ENCODE measurements at places on chromosomes 11 and 22.
A peak's percentile ranks its signal among the peaks of the same experiment; 100 is the strongest.

GRCh38 chr11:12690663-12691062 is 16.4 kb downstream of the TEAD1 start:
- DNase-seq: no peak

GRCh38 chr11:60842668-60843600 is 1.0 kb downstream of the CCDC86 start:
- DNase-seq: no peak

DNA sequence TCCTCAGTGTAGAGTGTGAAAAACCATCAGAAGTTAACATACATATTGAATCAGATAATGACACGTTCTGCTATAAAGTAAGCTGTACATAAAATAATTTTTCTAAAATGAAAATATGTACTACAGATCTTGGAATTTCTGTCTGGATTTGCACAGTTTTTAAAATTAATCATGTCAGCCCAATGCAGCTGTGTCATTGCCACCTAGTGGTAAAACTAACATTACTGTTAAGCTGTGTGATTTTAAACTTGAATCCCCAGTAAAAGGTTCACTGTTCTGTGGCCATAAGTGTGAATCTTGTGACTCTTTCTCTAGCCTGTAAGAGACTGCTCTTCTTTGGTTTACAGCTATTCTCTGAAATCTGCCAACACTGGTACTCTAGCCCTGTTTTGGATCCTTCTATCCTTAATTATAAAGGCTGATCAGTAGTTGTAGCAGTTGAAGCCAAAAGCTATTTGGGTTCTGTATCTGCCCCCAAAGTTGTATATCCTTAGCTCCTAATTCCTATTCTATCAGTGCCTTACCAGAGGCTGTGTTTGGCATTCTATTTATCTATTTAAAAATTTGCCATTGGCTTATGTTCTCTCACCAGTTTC is 4.0 kb downstream of the JRKL start:
- no peak for DNase-seq

GRCh38 chr11:122486793-122487495 is 168.6 kb upstream of the UBASH3B start:
- no peak for DNase-seq

GRCh38 chr22:49642331-49642730 is 185.3 kb downstream of the BRD1 start:
- DNase-seq: no peak

GRCh38 chr11:126419801-126420697 is 64.6 kb downstream of the ST3GAL4 start:
- DNase-seq: no peak

DNA sequence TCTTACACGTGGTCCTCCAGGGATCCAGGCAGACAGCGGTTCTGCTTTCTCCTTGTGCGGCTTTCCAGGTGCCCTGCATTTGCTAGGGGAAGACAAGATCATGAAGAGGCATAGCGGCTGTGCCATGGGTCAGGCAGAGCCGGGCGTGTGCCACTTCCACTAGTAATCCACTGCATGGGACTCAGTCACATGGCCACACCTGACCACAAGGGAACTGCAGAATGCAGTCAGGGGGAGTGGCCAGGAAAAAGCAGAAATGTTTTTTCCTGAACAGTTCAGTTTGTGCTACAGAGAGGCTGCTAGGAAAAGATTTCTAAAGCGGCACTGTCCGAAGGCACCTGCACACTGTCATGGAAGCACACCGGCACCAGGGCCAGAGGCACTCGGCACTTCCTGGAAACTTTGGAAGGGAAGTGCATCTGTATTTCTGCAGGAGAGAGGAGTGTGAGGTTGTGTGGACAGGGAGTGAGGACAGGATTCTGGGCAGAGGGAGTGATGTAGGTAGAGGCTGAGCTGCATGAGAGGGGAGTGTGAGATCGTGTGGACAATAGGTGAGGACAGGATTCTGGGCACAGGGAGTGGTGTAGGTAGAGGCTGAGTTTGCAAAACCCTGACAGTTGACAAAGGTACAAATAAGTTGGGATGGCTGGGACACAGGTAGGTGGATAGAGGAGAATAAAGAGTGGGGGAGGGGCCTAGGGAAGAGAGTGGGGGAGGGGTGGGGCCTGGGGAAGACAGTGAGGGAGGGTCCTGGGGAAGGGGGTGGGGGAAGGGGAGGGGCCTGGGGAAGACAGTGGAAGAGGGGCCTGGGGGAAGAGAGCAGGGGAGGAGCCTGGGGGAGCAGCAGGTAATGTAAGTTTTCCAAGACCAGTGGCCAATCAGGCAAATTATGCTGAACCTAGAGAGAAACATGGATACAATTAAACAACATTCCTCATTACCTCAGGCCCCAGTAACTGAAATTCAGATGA is 1436.3 kb downstream of the TBC1D22A start:
- no peak for DNase-seq

- no peak for DNase-seq
Measured at GRCh38 chr11:86816251-86816726, 15.9 kb downstream of the PRSS23 start.

DNA sequence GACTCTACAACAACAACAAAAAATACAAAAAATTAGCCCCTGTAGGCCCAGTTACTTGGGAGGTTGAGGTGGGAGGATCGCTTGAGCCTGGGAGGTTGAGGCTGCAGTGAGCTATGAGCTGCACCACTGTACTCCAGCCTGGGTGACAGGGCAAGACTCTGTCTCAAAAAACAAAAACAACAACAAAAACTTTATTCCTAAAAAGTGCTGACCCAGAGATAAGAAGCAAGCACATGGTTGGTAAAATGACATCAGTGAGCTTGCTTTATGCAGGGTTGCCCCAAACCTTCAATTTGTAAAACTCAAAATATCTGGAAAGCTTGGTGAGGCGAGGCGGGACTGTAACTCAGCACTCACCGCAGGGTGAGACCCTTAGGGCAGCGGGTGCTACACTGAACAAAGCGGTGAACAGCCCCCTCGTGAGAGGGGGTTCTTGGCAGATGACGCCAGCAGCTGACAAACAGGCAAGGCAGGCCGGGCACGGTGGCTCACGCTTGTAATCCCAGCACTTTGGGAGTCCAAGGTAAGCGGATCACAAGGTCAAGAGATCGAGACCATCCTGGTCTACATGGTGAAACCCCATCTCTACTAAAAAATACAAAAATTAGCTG is 3.5 kb upstream of the TCIRG1 start:
- no peak for DNase-seq

DNA sequence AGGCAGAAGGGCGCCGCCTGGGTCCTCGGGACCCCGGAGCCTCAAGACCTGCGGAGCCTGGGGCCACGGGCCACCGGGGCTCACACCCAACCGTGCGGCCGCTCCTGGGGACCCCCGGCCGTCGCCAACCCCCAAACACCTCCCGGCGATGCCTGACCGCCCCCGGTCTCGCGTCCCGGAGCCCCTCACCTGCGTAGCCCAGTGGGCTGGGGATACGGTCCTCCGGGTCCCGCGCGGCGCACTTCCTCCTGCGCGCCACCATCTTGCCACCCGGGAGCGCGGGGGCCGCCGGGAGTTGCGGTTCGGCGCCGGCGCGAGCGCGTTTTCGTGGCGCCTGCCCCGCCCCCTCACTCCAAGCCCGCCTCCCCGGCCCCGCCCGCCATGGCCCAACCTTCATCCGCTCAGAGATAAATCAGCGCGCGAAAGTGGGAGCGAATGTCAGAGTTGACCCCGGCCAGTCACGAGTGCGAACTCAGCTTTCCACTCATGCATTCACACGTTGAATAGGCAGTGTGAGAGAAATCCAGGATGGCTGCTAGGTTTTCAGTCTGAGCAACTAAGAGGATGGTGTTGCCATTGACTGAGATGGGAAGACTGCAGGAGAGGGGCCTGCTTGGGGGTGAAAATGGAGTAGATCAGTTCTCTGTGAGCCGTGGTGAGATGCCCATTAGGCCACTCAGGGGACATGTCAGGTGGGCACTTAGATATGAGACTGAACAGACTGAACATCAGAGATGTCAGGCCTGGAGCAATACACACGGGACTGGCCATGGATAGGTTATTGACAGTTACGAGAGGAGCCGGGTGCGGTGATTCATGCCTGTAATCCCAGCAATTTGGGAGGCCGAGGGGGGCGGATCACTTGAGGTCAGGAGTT is at the start of gene RRP7A:
Gene RRP7A, minus strand, starts transcription at position 272 of the 877 bp plus-strand sequence. Its CDS starts 10 bp downstream, at position 262.
- peak; percentile 68 for DNase-seq

GRCh38 chr11:133663135-133663985 is 131.1 kb upstream of the OPCML start:
- DNase-seq: no peak
